NCI-H510A (cell line): ENCODE measurements at places on chromosomes 7 and 10.

GRCh38 chr10:8065651-8066050 is 11.2 kb downstream of the GATA3 start:
- no peak for DNase-seq

DNA sequence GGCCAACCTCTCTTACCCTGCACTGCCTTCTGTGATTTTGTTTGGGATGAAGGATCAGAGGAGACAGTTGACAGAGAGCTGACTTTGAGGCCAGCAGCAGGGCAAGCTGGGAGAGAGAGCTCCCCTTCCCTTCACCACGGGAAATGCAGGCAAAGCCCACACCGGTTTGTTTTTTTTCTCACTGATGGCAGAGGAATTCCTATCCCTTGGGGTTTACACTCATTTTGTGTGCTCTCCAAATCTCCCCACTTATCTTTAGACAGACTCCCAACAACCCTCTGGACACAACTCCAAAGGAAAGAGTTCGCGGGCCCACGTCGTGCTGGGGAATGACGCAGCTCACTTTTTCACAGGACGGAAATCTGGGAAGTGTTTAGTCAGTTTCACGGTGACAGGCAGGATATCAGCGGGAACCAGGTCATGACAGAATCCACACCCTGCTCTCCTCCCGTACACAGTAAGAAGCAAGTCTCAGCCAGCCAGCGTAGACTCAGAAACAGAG is 68.3 kb upstream of the FAM171A1 start:
- no peak for DNase-seq

GRCh38 chr10:71697938-71698709 is 21.5 kb downstream of the C10orf105 start:
- no peak for DNase-seq

- no peak for DNase-seq
Observed at GRCh38 chr7:121940918-121941317, 68.0 kb downstream of the PTPRZ1 start.

- DNase-seq, result no peak
Observed at GRCh38 chr10:76974017-76974691, 663.5 kb downstream of the KCNMA1 start.

- DNase-seq, result no peak
Observed at GRCh38 chr10:97336446-97336845, 1.9 kb upstream of the FRAT2 start.

- no peak for DNase-seq
Observed at GRCh38 chr7:49424109-49424508, 349.3 kb upstream of the VWC2 start.

GRCh38 chr10:11057018-11057417 is 39.3 kb downstream of the CELF2 start:
- DNase-seq, result no peak

GRCh38 chr10:118496525-118496924 is 98.9 kb downstream of the PRLHR start:
- no peak for DNase-seq

- no peak for DNase-seq
Observed at GRCh38 chr10:111944331-111944730, 239.2 kb downstream of the GPAM start.

GRCh38 chr7:88366845-88367244 is 60.2 kb upstream of the STEAP4 start:
- no peak for DNase-seq

- DNase-seq, result no peak
Observed at GRCh38 chr10:74432841-74433594, 282.0 kb downstream of the ADK start.

DNA sequence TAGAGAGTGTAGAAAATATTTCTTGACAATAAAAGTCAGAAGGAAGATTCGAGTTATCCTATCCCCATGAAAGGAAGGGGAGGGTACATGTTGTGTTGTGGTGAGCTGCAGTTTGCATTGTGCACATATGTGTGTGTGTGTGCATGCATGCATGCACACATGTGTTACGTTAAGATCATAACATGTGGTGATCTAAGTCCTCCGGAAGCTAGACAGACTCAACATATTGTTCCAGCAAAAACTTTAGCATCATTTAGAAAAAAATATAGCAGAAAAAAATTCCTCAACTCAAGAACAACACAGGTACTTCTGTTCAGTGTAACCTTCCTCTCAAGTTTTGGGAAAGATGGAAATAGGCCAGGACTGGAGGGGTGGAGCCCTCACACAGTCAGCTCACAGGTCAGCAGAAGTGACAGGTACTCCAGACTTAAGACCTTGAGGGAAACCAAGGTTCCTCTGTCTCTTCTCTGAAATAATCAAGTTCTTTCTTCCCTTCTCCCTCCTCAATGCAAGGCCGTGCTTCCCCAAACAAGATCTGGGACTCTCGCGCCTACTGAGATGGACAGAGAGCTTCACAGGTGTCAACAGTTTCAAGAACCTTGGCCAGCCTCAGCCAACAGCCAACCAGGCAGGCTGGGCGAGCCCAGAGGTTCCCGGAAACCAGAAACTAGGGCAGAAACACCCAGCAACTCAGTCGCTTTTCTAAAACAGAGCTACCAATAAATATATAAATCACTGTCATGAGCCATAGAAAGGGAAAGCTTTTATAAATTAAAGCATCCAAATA is 205.2 kb downstream of the FAM107B start:
- no peak for DNase-seq

GRCh38 chr10:21807180-21807579 is 196.3 kb downstream of the DNAJC1 start:
- no peak for DNase-seq
